ENCODE measurements at places on chromosomes 6 and 20.

DNA sequence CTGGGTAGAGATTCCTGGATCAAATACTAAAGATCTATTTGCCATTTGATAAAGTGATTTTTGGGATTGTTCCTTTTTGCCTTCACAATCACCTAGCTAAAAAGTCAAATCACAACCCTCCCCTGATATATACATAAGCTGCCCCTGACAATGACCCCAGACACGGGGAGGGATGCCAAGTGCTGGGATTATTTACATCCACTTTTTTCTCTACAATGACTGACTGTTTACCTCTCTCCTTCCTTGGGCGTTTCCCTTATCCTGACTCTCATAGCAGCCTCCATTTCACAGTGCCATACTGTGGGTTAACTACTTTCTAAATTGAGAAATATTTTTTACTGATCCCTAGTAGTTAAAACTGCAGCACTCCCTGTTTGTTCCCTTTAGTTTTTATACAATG lies 150.8 kb upstream of the TMEM170B start:
- DNase-seq = no peak

DNA sequence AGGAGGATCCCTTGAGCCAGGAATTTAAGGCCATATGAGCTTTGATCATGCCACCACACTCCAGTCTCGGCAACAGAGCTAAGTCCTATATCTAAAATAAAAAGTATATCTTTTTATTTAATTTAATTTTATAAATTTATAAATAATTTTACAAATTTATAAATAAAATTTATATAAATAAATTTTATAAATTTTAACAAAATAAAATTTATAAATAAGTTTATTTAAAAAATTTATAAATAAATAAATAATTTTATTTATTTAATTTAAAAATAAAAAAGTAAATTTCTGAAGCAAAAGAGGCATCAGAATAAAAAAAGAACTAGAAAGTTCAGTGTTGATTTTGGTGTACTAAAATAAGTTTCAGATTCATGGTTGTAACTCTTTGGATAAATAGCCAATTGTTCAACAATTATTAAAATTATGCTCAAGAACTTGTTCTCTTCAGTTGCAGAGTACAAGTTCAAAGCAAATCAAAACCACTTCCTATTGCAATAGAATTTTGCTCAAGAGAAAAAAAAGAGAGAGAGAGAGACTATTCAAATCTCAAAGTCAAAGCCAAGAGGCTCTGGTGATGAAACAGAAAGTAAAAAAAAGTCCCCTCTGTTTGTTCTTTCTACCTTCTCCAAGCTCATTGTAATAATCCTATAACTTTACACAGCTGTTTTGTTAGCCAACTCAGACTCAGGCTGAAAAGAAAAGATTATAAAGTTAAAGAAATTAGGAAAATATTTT lies 547.5 kb upstream of the ADGRB3 start:
- no peak for DNase-seq

- no peak for DNase-seq
These were observed 2.1 kb downstream of the BTN3A2 start for GRCh38 chr6:26367114-26367513.

DNA sequence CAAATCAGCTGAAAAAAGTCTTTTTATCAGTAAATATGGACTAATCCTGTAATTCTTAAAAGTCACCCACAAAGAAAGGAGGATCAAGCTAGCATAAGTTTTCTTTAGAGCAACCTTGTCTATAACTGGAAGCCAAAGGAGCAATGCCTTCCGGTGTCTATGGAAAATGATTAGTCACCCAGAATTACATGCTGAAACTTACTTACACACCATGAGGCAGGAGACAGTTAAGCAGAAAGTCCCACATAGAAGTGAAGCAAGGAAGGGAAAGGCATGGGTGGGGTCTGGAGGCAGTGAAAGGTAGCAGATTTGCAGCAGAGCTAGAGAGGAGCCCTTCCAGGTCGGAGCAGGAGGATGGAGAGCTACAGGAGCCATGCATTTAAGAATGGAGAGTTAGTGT lies 153.7 kb upstream of the RIPOR2 start:
- DNase-seq = no peak
